ENCODE measurements at places on chromosomes 3 and 15.

DNA sequence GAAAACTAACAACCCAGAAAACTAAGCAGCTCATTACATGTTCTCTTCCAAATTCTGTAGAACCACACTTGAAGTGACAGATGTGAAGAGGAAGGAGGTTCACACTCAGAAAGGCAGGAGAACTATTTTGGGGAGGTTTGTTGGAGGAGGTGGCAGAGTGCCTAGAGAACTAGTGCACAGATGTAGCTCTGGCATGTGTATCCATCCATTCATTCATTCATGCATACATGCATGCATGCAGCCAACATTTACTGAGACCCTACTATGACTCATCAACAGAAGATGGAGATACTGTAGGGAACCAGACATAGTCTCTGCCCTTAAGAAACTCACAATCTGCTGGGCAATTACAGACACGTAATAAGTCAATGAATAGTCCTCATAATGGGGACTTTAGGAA lies 116.7 kb downstream of the ERC2 start:
- no peak for DNase-seq

GRCh38 chr3:126664591-126665214 lies 9.8 kb upstream of the TXNRD3 start:
- DNase-seq = no peak

- DNase-seq = no peak
Observed at GRCh38 chr15:75926931-75927330, 23.3 kb downstream of the FBXO22 start.

GRCh38 chr3:138314751-138315150 lies 14.9 kb downstream of the NME9 start:
- DNase-seq = no peak

DNA sequence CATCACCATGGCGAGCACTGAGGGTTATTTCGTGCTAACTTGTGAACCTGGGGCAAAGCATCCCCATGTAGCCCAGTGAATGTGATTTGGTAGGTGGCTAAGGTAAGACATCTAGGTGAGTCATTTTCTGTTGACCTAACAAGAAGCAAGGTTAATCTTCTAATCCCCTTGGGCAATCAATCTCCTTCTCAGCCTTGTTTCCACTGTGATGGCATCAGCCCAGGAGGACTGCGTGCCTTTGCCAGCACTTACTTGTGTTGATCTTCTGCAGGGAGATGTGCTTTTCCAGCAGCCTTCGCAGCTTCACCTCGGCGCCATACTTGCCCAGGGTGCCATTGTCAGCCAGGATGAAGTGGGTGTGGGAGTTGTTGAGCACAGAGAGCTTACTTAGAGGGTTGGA lies 35.7 kb downstream of the TRPM1 start:
- DNase-seq = no peak

DNA sequence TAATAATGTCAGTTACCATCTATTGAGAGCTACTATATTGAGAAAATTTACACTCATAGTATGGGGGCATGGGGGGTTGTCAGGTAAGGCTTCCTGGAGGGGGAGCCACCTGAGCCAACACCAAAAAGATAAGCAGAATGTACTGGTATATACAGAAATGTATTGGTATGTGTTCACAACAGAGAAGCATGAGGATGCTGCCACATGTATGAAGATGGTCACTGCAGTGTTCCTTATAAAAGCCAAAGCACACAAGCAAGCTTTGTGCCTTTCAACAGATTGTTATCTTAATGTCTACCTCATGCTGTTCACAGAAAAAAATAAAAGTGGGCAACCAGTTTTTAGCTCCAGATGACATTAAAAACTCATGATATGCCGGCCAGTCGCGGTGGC lies 149.0 kb downstream of the MAGI1 start:
- DNase-seq = no peak

GRCh38 chr15:64125978-64126377 lies 25.6 kb upstream of the SNX22 start:
- no peak for DNase-seq

All from stimulated activated CD8-positive, alpha-beta memory T cell treated with anti-CD3 and anti-CD28 coated beads, Interleukin-7, amount 100 ng/mL, for 1 hour (primary cell).